Activated CD4-positive, alpha-beta T cell treated with anti-CD3 and anti-CD28 coated beads for 24 hours (primary cell): ENCODE measurements at places on chromosomes 16 and 17.

GRCh38 chr17:74815550-74816370, 39.6 kb upstream of the NAT9 start:
- no peak for DNase-seq

GRCh38 chr17:31598921-31599571, 207.6 kb downstream of the RAB11FIP4 start:
- no peak for DNase-seq

GRCh38 chr17:3904501-3904900, 11.6 kb upstream of the CAMKK1 start:
- DNase-seq, result no peak

- no peak for DNase-seq
Observed at GRCh38 chr16:73321853-73322252, 273.9 kb upstream of the ZFHX3 start.

GRCh38 chr16:24094660-24095059, 161.5 kb upstream of the CACNG3 start:
- no peak for DNase-seq

DNA sequence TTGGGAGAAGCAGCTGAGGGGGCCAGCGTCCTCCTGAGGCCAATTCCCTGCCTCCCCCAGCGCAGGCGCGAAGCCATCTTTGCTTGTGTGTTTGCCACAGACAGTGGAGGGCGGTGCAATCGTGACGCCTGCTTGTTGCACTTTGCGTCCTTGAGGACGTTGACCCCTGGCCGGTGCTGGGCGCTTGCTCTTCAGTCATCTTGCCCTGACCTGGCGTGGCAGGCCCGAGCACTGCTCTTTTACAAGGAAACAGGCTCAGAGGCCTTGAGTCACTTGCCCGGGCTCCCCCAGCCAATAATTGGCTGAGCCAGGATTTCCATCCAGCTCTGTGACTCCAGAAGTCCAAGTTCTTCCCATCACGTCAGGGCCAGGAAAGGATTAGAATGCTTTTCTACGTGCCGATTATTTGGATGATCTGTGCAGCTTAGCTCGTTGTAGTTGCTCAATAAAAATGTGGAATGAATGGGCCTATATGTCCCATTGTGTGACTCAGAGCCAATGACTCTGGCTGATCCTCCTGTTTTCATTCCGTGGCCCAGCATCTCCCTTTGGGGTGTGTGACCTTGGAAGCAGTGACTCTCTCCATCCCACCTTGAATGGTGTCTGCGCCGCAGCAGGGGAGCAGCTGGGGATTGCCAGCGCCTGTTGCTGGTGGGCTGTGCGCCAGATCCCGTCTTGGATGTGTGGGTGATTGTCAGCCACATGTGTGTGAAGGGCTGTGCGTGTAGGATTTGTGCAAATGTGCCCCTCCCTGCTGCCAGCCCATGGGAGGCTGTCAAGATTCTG, 214.1 kb downstream of the SEC14L1 start:
- DNase-seq, result no peak

- DNase-seq, result no peak
Observed at GRCh38 chr16:15639061-15639568, 3.8 kb downstream of the MARF1 start.

- DNase-seq, result no peak
Observed at GRCh38 chr16:48790151-48790550, 180.2 kb upstream of the N4BP1 start.

GRCh38 chr17:19311421-19312215, 50.9 kb downstream of the B9D1 start:
- no peak for DNase-seq

GRCh38 chr16:51535591-51535990, 384.5 kb upstream of the SALL1 start:
- no peak for DNase-seq

DNA sequence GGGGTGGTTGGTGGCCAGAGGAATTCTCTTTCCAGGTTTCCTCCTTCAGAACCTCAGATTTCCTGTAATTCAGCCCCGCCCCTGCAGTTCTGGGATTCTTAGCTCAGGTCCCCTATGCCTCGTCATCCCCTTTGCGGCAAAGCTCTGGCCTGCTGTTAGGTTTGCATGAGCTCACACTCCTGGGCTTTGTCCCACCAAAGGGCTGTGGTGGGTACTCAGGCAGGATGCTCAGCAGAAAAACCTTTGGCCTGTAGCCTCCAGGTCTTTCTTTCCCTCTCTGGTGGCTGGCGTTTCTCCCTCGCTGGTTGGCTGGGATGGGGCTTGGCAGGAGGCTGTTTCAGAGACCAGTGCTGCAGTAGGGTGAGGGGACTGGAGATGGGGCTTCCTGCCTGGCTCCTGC, 9.6 kb upstream of the PLEKHG4 start:
- no peak for DNase-seq

GRCh38 chr16:57575468-57576277, 33.2 kb downstream of the ADGRG5 start:
- DNase-seq, result no peak

DNA sequence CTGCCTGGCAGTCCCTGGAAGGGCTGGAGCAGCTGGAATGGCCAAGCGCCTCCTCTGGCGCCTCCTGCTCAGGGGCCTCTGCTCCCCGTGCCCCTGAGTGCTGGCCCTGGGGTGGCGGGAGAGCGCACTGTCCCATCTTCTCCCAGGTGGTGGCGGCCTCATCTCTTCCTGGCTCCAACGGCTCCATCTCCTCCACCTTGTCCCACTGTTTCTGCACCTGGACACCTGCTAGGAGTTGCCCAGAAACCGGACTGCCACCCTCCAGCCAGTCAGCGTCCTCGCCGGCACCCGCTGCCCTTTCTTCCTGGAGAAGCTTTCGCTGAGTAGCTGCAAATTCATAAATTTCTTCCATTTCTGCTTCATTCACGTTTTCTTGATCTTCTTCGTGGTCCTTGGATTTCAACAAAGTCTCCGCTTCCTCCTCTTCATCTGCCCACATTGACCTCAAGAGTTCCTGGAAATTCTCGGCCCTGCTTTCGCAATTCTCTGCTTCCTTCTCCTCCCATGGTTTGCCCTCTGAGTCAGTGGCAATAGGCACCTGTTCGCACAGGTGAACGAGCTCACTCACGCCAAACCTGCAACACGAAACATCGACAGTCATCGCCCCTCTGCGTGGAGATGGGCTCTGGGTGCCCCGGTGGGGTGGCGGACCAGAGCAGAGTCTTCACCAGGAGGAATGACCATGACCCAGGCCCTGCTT, 13.7 kb upstream of the NLRC3 start:
- DNase-seq, result no peak

GRCh38 chr16:28524681-28525171, 14.0 kb downstream of the NUPR1 start:
- no peak for DNase-seq

DNA sequence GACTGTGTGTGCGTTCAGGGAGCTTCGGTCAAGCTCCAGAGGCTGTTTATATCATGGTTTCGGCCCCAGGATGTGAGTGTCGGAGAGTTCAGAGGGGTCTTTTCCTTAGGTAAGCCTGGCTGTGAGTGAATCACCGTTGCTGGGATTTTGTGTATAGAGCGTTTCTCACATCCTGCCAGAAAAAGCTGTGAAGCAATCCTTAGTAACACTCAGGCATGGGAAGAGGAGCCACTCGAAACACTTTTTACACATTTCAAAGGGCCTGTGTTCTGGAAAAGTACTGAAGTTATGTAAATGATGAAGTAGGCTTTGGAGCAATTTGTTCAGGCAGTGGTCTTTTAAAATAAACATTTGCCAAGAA, 662 bp downstream of the PGS1 start:
- DNase-seq, result no peak

GRCh38 chr17:51085150-51085805, 35.4 kb downstream of the SPAG9 start:
- no peak for DNase-seq

DNA sequence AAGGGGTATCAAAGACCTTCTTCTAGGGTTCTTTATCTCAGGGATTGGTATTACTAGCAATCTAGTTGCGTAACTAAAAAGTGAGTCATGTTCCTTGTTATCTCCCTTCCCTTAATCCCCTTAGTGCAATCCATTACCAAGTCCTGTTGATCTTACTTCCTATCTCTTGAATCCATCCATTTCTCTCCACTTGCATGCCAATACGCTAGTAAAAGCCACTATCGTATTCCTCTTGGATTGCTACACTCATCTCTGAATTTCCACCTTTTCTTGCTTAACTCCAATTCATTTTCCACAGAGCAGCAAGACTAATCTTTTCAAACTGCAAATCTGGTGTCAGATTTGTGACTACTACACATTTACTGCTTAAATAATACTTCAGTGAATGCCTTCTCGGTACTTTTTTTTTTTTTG, 1.8 kb upstream of the ADAT1 start:
- DNase-seq, result no peak
